Activated CD8-positive, alpha-beta memory T cell treated with anti-CD3 and anti-CD28 coated beads, Interleukin-2, amount 10 ng/mL, durations not matched to agents 7 days and 5 days (primary cell): ENCODE measurements at places on chromosomes 4 and X.

DNA sequence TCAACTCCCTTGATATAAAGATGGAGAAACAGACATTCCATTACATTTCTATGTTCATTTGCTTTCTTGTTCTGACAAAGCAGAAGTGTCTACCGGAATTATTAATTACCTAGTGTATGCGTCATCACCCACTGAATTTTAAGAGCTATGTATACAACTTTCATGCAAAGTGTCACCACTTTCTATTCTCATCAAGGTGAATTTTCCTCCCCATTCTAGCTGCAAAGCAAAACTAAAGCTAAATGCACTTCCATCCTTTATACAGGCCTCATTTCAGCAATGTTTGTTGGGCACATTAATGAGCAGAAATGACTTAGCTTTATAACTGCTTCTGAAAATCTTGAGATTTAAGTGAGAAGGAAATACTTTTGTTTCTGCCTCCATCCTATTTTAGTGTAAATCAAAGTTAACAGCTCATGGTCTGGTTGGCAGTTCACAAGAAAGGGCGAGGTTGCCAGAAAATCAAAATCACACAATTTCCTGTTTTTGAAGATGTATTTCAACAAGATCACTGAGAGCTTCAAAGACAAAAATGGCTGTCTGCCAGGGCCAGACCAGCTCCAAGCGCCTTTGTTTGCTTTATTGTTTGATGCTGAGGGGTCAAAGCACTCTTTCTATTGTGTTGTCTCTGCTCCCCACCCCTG, 7.2 kb upstream of the FAM9C start:
- no peak for DNase-seq

DNA sequence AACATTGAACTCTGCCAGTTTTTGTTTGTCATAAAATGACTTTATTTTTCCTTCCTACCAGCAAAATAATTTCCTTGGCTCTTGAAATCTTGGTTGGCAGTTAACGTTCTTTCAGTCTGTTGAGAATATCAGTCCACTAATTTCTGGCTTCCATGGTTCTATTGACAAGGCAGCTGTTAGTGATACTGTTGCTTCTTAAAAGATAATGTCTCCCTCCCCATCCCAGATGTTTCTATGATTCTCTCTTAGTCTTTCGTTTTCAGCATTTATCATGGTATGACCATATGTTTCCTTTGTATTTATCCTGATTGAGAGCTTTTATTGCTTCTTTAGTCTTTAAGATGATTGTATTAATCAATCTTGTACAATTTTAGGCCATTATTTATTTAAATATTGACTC, 81.1 kb upstream of the STK26 start:
- DNase-seq, result no peak

DNA sequence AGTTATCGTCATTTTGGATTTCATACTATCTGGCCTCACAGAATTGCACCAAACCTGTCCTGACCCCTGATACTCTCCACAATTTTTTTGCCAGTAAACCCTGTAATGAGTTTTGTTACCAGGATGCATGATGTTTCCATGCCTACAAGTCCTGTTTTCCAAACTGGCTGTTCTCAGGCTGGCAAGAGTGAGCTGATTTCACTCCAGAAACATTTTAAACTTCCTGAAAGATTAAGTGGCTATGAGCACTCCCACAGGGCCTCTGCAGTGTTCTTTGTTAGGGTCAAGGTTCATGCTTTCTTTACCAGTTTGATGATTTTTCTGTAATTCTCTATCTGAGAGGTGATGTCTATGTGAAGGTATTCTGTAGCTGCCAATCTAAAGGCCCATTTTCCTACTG, 31.7 kb upstream of the PDLIM3 start:
- DNase-seq, result no peak

- DNase-seq, result no peak
These were observed 23.0 kb upstream of the RADX start for GRCh38 chrX:106588801-106589200.

GRCh38 chrX:154049209-154050112, 29.8 kb upstream of the IRAK1 start:
- no peak for DNase-seq

DNA sequence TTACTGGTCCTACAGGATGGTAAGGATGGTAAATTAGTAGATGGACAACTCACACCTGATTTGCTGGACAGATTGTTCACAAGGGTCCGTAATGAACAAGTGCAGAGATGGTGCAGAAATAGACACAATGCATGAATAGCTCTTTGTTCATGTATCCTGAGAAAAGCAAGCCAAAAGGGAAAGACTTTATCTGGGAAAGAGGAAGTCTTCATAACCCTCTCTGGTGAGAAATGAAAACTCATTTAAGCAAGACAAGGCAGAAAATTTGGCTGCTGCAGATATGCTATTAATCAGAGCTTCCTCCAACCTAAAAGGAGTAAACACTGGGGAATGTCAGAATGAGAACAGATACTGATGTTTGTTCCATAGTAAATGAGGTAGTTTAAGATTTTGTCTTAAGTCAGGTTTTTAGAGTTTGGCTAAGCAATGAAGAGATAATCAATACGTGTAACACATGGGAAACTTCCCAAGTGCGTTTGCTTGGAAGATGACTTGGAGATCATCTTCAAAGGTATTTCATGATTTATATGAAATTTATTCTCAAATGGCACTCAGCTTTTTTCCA, 152.4 kb upstream of the BMPR1B start:
- DNase-seq, result no peak

- no peak for DNase-seq
These were observed 11.2 kb upstream of the SPARCL1 start for GRCh38 chr4:87540146-87541058.

DNA sequence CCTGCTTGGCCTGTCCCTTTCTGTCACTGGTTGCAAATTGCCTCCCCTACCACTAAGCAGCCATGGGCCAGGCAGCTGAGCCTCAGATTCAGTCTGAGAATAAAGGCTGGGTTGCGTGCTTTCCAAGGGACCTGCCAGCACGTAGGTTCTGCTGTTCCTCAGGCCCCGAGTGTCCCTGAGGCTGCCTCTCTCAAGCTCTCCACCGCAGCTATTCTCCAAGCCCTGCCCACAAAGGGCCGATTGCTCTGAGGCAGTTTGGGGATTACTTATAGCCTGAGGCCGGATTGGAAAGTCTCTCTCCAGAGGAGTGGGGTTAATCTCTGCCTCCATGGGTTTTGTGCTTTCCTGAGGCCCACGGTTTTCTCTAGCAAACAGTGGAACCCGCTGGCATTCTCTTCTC, 590.7 kb downstream of the BCOR start:
- DNase-seq, result no peak

DNA sequence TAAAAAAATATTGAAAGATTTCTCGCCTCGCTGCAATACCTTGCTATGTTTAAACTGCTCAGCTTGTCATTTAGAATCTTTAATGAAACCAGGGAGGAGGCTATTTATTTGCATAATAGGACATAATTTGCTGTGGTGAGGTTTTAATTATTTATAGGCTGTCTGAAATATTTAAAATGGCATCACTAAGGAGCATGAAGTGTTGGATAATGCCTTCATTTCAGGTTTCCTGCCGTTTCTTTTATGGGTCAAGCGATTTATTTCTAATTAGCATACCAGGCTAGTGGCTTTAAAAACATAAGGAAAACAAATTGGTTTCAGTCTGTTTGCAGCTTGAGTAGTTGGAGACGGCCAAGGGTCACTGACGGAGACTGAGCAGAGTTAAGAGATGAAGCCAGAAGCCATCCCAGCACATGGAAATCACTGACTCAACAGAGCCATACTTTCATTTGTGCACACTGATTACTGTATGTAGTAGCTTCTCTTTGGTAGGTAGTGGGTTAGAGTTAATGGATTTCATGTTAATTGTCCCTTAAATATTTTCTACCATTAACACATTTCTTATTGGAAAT, 1962.4 kb upstream of the TENM3 start:
- DNase-seq, result no peak

DNA sequence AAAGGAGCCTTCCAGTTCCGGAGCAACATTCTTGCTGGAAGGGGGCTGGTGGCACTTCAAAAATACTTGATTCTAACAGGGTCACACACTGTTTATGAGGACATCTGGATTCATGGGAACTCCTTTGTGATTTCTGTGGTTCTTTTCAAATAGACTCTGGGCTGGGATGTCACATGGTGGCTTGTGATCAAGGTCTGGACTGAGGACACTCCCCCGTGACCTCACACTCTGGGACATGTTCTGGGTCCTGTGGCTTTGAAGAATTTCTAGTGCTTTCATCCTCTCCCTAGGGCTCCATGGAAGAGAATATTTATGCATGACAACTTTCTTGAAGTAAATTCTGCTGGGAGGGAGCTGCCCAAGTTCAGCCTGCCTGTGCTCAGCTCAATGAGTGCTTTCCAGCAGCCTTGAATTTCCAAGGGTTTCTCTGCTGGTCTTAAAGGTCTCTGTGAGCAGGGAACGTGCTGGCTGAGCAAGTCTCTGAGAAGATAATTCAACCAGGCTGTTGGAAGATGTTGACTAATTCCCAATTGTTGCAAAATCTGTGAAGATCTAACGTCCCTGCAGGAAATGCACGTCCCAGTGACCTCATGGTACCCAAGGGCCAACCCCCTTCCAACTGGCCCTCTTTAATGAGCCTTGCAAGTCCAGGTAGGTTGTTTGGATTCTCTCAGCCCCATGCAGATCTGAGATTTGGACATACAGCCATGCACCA, 36.3 kb downstream of the GPR143 start:
- DNase-seq, result no peak

- no peak for DNase-seq
These were observed 26.7 kb upstream of the FGFR3 start for GRCh38 chr4:1766106-1767060.

- no peak for DNase-seq
These were observed 15.9 kb downstream of the RTL9 start for GRCh38 chrX:110374559-110374958.

DNA sequence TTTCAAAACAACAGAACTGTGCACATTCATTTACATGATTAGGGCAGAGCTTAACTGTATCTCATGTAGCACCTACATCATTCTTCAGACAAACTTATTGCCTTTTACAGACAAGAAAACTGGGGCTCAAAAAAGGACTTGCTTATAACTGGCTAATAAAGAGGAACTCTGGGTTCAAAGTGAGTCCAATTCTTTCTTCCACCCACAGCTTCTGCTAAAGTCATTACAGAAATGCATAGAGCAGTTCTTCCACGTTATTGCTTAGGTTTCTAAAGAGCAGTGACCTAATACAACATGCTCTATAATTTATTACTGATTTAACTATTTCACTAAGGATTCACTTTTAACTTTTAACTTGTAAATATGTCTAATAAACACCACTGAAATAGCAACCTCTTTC, 60.6 kb downstream of the ELOVL6 start:
- DNase-seq, result no peak

GRCh38 chrX:48683411-48683982, at the start of gene WAS:
Gene WAS (plus strand): TSS chrX:48683799. CDS start chrX:48683854, 55 bp downstream.
- DNase-seq, result peak; percentile 77

DNA sequence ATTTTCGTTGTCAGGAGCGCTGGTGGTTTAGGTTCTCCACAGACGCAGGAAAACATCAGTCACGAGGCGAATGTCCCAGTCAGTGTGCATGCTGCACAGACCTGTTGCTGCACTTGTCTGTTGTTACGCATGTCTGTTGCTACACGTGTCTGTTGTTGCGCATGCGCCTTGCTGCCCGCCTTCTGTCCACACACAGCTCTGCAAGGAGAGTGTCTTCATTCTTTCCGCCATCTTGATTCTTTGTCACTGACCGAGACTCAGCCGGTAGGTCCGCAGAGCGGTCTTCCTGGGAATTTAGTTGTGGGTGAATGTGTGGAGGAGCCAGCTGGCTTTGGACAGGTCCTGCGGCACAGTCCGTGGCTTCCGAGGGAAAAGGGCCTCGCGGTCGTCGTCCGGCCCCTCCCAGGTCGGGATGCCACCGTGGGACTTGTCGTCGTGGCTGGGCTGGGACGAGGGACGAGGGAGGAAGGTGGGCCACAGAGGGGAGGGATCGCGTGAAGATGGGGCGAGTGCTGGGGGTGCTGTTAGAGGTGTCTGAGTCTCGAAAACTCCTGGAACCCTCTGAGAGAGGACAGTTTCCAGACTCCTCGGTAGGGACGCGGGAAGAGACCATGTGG, at the start of gene PAGE2B:
Gene PAGE2B (plus strand): TSS at position 180 of the 617 bp plus-strand sequence. CDS start 1,012 bp downstream, outside the sequence.
- no peak for DNase-seq

DNA sequence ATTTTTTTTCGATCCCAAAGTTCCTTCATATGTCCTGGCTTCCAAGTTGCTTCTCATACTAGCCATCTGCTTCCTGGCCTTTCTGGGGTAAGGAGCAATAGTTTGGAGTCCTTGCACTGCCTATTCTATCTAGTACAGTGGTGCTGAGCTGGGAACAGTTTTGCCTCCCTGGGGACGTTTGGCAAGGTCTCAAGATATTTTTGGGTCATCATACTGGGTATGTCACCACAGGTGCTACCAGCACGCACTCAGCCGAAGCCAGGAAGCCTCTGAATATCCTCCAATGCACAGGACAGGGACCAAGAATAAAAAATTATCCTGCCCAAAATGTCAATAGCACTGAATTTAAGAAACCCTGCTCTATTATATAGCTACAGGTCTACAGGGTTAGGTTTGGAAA, 35.4 kb upstream of the TMSB15B start:
- DNase-seq, result no peak

DNA sequence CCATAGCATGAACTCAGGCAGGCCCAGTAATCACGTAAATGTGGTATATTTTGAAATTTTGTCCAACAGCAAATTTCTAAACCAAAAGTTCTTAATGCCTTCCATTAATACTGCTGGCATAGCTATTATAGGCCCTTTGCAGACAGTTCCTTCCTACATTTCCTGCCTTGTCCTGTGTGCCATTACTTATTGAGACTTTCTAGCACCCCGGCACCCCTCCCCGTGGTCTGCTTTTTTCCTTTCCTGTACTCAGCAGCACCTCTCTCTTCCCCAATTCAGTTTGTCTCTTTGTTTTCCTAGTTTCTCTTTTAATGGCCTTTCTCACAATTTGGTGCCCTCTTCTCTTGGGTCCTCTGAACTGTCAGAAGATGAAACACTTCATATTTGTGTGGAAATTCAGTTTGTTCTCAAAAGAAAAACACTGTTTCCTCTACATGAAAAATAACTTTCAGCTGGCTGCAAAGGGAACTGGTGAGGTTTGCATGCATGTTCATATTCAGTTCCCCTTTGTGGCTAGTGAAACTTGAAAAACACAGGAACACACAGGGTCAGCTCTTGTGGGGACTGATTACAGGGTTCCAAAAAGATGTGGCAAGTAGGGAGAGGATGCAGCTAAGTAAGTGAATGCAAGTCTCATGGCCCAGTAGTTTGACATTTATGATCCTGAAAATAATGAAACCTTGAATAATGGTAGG, 17.1 kb downstream of the GPR34 start:
- DNase-seq, result no peak

GRCh38 chr4:179709961-179710624, 2267.9 kb upstream of the AGA start:
- DNase-seq, result no peak

GRCh38 chrX:57915680-57916079, 5.4 kb upstream of the ZXDA start:
- no peak for DNase-seq
